Stimulated activated CD4-positive, alpha-beta T cell treated with anti-CD3 and anti-CD28 coated beads, Interleukin-12 subunit alpha, Interleukin-12 subunit beta, amount 100 ng/mL, for 48 hours (primary cell): ENCODE measurements at places on chromosomes 7 and 10.

- no peak for DNase-seq
Measured at GRCh38 chr7:28065308-28065707, 115.3 kb downstream of the JAZF1 start.

- no peak for DNase-seq
Measured at GRCh38 chr7:12771378-12771877, 84.0 kb downstream of the ARL4A start.

GRCh38 chr7:139264220-139264619 is 33.2 kb downstream of the UBN2 start:
- DNase-seq: no peak

DNA sequence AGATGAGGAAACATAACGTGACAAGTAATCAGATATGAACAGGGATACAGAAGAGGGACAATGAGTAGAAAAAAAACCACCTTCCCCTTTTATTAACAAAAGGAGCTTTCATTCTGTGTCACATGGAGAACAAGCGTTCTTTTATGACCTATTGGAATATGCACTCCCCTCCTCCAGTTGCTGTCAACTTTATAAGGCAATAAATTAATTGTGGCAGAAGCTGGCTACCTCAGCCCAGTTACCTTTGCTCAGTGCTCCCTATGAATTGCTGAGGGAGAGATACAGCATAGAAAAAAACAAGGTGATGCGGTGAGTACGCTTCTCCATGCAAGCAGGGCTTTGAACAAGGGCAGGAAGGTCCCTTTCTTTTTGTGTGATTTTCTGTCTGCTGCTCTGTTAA is at the start of gene MGAM2:
Gene MGAM2 (plus strand): TSS at position 220 of the 400 bp plus-strand sequence. CDS start 5,156 bp downstream, outside the sequence.
- DNase-seq: no peak

GRCh38 chr7:41700044-41700471 is 2.8 kb downstream of the INHBA start:
- no peak for DNase-seq

DNA sequence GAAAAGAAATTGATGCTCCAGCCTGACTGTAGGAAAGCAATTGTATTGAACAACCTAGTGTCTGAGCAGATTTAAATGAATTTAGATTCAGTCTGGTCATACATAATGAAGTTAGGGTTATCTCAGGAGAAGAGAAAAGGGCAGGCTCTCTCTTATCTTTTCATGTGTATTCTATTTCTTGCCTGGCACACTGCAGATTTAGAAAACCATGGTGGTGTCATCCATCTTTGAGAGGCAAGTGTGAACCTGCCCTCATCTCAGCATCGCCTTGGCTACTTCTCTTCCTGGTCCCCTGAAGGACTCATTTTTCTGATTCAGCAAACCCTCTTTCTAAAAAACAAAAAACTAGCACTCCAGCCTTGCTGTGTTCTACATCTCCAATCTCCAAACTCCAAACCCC is 137.7 kb downstream of the LRRC4 start:
- no peak for DNase-seq

DNA sequence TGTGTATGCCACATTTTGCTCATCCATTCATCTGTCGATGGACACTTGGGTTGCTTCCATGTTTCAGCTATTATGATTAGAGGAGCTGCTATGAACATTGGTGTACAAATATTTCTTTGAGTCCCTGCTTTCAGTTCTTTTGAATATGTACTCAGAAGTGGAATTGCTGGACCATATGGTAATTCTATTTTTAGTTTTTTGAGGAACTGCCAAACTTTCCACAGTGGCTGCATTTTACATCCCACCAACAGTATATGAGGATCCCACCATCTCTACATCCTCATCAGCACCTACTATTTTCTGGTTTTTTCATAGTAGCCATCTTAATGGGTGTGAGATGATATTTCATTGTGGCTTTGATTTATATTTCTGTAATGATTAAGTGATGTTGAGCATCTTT is 44.7 kb upstream of the ZMIZ2 start:
- DNase-seq: no peak

GRCh38 chr7:46201961-46202360 is 280.9 kb upstream of the IGFBP3 start:
- no peak for DNase-seq

- no peak for DNase-seq
Measured at GRCh38 chr7:34025600-34025999, 120.3 kb downstream of the BMPER start.

DNA sequence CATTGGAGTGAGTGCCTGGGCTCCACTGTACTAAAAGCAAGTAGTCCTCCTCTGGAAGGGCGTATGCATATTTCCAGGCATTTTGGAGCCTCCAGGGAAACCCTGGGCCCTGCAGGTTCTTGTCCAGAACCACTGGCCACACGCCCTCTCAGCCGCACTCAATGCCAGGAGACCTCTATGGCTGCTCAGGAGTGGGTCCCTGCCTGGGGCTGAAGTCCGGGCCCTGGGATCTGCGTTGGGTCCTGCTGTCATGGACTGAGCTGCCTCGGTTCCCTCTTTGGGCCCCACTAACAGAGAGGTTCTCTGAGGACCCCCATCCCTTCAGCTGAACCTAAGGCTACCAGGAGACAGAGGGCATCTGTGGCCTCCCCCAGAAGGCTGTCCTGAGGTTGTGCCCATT is 58.3 kb downstream of the GRK5 start:
- no peak for DNase-seq

DNA sequence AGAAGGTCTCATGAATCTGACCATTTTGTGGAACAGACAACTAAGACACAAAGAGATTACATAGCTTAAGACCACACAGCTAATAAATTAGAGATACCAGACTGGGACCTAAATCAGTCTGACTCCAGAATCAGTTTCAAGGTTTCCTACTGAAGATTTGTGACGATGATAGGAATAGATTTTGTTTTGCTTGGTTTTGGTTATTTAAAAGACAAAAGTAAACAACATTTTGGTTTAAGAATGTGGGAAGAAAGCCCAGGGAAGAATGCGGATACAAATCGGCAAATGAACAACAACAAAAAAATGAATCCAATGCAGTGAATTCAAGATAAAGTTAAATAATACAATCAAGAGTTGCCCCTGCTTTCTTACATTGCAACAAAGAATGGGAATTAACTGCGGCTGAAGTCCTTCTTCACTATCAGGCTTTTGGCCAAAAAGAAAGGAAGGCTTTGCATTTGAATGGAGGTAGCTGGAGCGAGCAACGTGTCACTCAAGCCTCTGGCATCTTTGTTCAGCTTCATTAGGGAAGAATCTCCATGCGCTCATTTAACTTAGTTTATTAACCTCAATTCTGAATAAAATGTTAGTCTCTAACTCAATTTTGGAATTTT is 210.8 kb downstream of the ADAM12 start:
- no peak for DNase-seq

DNA sequence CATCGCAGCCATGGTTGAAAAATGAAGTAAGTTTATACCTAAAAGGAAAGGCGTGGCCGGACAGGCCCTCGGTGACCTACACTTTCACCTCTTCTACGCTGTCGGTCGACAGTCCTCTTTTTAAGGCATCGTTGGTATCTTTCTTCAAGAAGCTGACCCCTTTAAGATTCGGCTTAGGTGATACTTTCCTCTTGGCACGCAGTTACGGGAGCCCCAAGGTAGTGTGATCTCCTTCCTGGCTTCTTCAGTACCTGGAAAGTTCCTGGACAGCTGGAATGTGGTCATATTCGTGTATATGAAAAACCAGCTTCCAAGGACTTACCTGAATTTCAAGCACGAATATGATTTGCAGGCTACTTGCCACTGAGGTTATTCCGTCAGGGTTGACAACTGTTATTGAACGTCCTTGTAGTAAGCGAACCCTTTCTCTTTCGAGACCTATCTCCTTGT is 885 bp upstream of the SYPL1 start:
- no peak for DNase-seq

- DNase-seq: no peak
Measured at GRCh38 chr10:86195521-86196157, 171.0 kb downstream of the GRID1 start.

GRCh38 chr7:43276547-43276946 is 164.1 kb downstream of the HECW1 start:
- no peak for DNase-seq

GRCh38 chr10:22159180-22159579 is 58.6 kb downstream of the EBLN1 start:
- no peak for DNase-seq

DNA sequence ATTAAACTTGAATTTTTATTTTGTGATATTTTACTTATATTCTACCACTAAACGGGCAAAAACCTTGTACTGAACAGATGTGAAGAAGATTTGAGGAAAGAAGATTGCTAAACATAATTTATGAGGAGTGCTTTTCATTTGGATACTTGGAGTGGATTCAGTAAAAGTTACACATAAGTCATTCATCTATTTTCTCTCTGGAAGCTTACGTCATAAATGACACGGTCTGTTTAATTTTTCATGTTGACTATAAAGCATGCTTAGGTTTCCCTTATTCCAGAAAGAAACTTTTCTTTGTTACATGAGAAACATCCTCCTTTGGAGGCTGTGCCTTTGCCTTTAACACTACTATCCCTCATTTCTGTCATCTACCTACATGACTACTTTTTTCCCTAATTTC is 53.9 kb downstream of the TFEC start:
- no peak for DNase-seq

DNA sequence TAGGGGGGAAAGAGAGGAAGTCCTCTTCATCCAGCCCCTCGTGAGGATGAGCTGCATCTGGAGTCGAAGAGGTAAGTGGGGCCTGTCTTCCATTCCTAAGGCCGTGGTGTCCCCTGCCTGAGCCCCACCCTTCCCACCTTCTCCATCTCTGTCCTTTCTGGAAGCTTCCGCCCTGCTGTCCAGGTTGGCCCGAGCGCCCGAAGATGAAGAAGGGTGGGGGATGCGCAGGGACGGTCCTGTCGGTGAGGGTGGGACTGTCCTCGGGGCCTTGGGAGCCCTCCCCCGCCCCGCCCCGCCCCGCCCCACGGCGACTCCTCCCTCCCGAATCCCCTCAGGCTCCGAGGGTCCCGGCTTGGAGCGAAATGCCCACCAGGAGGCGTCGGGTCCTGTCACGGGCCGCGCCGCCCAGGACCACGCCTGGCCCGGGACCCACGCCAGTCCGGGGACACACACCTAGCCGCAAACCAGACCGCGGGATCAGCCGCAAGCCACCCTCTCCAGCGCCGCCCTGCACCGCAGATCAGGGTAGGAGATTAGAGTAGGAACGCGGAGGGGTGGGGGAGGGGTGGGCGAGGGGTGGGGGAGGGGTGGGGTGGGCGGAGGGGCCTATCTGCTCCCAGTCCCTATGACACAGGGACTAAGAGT is 15.3 kb downstream of the GPRIN2 start:
- DNase-seq: no peak

GRCh38 chr10:71780719-71781118 is 7.4 kb upstream of the VSIR start:
- no peak for DNase-seq

DNA sequence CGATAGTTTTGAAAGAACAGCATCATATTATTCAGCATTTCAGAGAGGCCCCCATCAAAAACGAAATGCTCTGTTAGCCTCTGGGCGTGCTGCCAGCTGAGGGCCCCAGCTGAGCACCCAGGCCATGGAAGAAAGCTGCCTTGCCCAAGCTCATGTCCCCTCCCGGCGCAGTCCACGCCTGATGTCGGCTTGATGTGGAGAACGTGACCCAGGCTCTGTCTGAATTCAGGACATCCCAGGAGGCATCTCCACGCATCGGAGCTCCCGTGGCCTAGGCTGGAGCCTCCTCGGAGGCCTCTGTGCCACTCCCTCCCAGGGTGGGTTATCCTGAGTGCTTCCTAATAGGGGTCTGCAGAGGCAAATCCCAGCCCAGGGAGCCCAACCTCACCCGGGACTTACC is 218.3 kb upstream of the AKR1E2 start:
- DNase-seq: no peak

GRCh38 chr7:65953890-65954450 is 28.0 kb downstream of the GUSB start:
- no peak for DNase-seq

DNA sequence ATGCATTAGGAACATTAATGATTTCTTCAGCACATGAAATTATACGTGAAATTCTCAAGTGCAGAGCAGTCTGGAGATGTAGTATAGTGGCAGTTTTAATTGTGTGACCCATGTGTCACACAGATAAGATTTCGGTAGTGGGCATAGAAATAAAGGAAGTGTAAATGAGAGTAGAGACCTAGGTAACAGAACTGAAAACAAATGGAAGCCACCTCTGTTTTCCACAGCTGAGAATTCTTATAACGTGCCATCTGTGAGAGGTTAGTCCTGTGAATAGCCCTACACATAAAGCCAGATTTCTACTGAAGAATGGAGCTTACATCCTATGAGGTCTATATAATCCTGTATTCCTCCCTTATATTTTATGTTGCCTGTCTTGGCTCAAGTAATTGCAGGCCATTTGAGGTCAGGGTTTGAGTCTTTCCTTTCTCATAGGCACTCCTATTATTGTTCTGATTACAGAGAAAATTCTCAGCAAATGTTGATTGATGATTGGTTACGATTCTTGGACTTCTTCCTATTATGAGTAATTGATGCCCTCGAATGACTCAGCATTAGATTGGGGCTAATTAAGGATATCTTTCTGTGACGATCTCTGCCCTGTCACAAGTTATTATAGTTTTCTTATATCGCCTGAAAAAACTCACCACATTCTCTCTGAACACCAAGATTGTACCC is 258.2 kb downstream of the KIF20B start:
- no peak for DNase-seq

- DNase-seq: no peak
Measured at GRCh38 chr7:157523371-157523765, 186.6 kb downstream of the DNAJB6 start.

GRCh38 chr10:89233033-89233432 is 18.5 kb downstream of the LIPA start:
- no peak for DNase-seq

- DNase-seq: no peak
Measured at GRCh38 chr10:68230268-68230667, 1.6 kb downstream of the ATOH7 start.

- no peak for DNase-seq
Measured at GRCh38 chr7:134209322-134210015, 82.3 kb downstream of the LRGUK start.

GRCh38 chr7:20748853-20749252 is 37.8 kb downstream of the SP8 start:
- no peak for DNase-seq

DNA sequence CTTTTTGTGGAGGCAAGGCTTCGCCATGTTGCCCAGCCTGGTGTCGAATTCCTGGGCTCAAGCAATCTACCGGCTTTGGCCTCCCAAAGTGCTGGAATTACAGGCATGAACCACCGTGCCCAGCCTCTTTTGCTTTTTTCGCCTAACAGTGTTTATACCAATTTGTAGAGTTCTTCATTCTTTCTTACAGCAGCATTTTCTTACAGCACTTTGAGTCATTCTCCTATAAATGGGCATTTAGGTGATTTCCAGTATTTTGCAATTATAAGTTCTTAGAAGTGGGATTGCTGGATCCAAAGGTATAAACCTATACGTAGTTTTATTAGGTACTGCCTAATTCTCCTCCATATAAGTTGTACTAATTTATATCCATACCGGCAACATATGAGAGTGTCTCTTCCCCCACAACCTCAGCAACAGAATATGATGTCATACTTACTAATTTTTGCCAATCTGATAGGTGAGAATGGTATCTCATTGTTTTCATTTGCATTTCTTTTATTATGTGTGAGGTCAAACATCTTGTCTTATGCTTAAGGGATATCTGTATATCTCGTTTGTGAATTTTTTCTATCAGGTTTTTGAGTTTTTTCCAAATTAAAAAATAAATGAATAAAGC is 39.1 kb downstream of the SUFU start:
- no peak for DNase-seq

- no peak for DNase-seq
Measured at GRCh38 chr7:12629816-12630512, 57.5 kb upstream of the ARL4A start.
